Cortex of kidney (tissue), 1 donor: ENCODE measurements at places on chromosomes 3 and 15.

- no peak for DNase-seq
Measured at GRCh38 chr3:112018712-112019111, 15.8 kb upstream of the TMPRSS7 start.

DNA sequence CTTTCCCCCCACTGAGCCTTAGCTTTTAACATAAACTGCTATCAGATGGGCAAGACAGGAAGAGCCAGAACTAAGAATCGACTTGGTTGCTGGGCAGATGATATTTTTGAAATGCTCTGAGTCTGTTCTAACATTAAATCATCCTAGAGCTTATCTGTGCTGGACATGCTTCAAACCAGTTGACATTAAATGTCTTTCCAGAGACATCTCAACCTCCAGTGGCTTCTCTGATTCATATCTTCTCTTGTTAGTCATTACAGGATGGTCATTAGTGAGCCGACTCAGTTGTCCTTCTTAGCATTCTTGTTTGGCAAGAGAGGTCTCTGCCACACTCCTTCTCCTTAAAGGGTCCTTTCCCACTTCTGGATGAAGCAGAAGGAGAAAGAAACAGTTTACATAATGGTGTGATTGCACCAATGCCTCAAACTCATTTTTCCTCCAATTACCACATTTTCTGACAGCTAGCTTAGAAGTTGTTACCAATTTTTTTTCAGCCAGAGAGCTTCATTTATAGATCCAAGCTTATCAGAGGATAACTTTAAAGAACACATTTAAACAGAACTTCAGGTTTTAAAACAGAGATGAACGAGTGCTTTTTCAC, 21.7 kb upstream of the SYN2 start:
- no peak for DNase-seq

DNA sequence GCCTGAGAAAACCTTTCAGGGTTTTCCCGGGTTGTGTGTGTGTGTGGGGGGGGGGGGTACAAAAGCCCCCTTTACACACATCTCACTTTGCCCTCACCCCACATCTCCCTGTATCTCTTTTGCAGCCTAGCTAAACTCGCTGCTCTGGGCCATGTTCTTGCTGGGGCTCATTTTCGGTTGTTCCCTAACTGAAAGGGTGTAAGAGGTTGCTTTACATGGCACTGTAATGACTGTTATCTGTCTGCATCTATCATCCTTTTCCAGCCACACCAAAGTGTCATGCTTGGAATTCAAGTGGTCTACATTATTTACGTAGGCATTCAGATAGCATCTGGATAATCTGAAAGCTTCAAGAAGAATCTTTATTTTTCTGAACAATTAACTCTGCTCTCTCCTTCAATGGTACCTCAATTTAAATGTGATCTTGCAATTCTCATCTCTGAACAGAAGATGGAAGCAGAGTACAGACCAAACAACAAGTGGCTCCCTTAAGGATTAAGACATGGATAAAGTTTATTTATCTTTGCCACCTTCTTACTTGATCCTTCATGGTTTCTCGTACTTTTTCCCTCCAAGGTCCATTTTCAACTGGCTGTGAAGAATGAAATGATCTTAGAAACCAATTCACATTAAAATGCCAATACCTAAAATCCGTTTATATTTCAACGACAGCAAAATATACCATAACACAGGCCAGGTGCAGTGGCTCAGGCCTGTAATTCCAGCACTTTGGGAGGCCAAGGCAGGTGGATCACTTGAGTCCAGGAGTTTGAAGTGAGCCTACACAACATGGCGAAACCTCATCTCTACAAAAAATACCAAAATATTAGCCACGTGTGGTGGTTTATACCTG, 34.9 kb downstream of the DCLK3 start:
- DNase-seq = no peak

- no peak for DNase-seq
Measured at GRCh38 chr3:51813539-51813938, 34.5 kb upstream of the IQCF6 start.

DNA sequence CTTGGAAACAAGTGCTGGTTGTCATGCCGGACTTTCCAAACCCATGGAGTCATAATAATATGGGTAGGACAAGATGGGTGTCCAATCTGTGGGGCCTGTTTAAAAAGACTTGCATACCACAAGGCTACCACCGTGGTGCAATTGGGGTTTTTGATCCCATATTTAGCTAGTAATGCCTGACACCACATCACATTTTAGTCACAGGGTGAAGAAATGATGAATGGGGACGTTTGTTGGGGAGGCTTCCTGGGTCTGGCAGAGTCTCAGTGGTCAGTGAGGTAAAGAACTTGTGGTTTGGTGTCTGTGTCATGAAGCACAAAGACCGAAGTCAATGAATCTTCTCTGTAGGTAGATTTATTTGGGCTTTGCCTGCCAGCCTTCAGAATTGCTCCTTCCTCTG, 31.0 kb downstream of the P3H2 start:
- DNase-seq = no peak

GRCh38 chr15:22831473-22831872, 7.0 kb upstream of the NIPA2 start:
- DNase-seq = no peak

DNA sequence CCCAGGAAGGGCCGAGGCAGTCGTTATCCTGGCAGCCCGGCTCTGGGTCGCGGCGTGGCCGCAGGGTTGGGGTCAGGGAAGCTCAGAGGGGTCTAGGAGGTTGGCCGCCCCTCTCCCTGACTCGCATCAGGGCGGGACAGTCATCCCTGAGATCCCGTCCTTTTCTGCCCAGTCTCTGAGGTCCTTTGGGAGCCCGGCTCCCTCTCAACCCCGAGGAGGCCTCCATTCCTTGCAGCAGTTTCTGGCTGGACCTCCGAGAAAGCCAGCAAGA, 495 bp downstream of the HYAL2 start:
- no peak for DNase-seq

DNA sequence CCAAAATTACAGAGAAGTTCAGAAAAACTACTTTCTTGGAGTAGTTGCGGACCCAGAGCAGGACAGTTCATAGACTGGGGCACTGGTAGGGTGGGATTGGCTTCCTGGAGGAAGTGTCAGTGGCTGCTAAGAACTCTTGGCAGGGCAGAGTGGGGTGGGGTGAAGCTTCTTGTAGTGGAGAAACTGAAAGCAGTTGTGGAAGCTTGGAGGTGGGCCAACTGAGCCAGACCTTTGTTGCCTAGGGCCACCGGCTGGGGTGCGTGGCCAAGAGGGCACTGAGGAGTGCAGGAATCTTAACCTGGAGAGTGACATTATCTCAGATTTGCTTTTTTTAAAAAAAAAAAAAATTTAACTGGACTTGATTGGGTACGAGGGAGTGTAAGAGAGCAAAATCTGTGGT, 3.1 kb downstream of the KAT2B start:
- peak; percentile 7 for DNase-seq
